A549 treated with DMSO at 1 μM for 4 hours (cell line): ENCODE measurements at places on chromosomes 12 and 14. TPM values are rescaled to one million over a fixed set of nuclear protein-coding genes. Genes with fewer than 3 reads are reported as not detected.

Gene NRXN3
- 0.95 to 1.4 TPM (median 1.2 TPM) in 5 replicates for total RNA-seq

Gene VPS37B
- total RNA-seq = 33.3 to 34.9 TPM (median 34.0 TPM) in 5 replicates

Gene EML5
- total RNA-seq = 0.76 to 1.1 TPM (median 0.84 TPM) in 5 replicates

Gene LALBA
- not detected in 5 replicates for total RNA-seq

Gene HAL
- 0.10 to 0.37 TPM (median 0.19 TPM) in 5 replicates for total RNA-seq

Gene CD27
- total RNA-seq = not detected in 5 replicates

Gene P2RX2
- not detected in 5 replicates for total RNA-seq

Gene SYCP3
- 0.12 to 0.14 TPM in 2 of 5 replicates, not detected in the others for total RNA-seq

Gene KLHL28
- 5.4 to 8.0 TPM (median 6.5 TPM) in 5 replicates for total RNA-seq

Gene KLHL33
- not detected in 5 replicates for total RNA-seq

Gene SMIM41
- total RNA-seq = not detected in 5 replicates

Gene TEAD4
- total RNA-seq = 42.3 to 50.8 TPM (median 44.1 TPM) in 5 replicates

Gene ST8SIA1
- total RNA-seq = 0.07 to 0.30 TPM (median 0.11 TPM) in 5 replicates

Gene SMOC1
- 16.7 to 26.5 TPM (median 21.2 TPM) in 5 replicates for total RNA-seq

Gene PPM1H
- 7.7 to 9.4 TPM (median 8.6 TPM) in 5 replicates for total RNA-seq

Gene OTX2
- not detected in 5 replicates for total RNA-seq

Gene ARHGEF25
- total RNA-seq = 5.6 to 6.9 TPM (median 6.1 TPM) in 5 replicates

Gene YY1
- total RNA-seq = 59.1 to 88.1 TPM (median 73.3 TPM) in 5 replicates

Gene PLA2G1B
- not detected in 5 replicates for total RNA-seq

Gene HIGD1C
- not detected in 5 replicates for total RNA-seq

Gene L3HYPDH
- total RNA-seq = 38.5 to 50.7 TPM (median 50.0 TPM) in 5 replicates

Gene TAS2R20
- 0.10 to 0.12 TPM (median 0.11 TPM) in 3 of 5 replicates, not detected in the others for total RNA-seq

Gene PTPRR
- total RNA-seq = 0.08 to 0.32 TPM (median 0.24 TPM) in 5 replicates

Gene TUBA1A
- 167 to 207 TPM (median 191 TPM) in 5 replicates for total RNA-seq

Gene SPTB
- total RNA-seq = 0.80 to 1.1 TPM (median 1.00 TPM) in 5 replicates
